ENCODE measurements at places on chromosomes 4 and X.

DNA sequence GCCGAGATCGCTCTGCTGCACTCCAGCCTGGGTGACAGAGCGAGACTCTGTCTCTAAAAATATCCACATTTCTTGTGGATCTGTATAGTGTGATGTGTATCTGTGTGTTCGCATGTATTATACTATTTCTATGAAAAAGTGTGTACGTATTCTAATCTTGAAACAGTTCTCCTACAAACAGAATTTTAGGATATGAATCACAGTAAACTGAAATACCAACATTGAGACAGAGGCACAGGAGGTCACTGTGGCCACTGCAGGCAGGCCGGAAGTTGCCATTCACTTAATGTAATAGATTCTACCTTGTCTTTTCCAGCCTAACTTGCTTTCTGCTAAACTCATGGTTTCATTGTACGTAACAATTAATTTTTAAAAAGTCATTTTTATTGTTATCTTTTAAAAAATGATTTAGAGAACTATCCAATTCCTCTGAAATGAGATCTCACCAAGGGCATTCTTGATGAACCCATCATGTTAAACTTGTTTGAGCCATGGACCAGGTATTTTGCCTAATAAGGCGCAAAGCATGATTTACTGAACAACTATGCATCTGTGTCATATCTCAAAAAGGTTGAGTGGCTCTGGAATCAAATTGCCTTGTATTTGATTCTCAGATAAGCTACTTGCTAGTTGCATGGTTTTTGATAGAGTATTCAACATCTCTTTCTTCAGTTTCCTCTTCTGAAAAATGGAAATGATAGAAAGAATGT, 154.9 kb upstream of the GYPA start:
- no peak for DNase-seq

DNA sequence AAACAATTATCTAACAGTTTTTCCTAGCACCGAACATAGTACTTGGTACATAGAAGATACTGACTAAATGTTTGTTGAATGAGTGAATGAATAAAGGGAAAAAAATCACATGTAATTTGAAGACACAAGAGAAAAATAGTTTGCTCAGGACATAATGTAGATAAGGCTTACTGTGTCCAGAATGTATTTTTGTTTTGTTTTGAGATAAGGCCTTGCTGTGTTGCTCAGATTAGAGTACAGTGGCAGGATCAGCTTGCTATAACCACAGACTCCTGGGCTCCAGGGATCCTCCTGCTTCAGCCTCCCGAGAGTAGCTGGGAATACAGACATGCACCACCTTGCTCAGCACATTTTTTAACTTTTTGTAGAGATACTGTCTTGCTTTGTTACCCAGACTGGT, 6.5 kb downstream of the FAM199X start:
- DNase-seq = no peak

- no peak for DNase-seq
These were observed 2.9 kb downstream of the KLHL15 start for GRCh38 chrX:24023972-24024669.

DNA sequence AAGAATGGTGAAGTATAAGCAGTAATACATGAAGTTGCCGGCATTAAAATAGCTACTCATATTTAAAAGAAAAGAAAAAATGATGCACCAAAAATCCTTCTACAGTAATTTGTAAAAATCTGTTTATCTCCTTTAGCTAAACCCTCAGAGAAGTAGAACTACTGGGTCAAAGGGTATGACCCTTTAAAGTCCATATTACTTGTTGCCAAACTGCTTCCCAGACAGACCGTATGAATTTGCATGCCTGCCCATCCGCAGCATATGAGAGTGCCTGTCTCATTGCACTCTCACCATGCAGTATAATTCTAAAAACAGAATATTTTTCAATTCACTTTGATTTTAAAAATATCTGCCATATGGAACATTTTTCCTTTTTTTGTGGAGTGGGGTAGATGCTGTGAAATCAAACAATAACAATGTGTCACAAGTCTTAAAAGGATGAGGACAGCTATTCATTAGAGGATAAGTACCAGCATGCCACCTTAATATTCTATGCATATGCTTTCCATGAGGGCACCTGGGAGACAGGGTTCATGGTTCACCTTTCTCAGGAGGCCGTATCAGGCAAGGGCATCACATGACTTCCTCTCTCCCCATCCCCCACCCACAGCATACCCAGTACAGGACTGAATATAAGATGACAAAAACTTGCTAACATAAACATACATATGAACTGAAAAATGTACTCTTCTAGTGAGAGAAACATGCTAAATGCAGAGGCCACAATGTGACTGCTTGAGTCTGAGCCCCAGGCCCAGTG, 17.8 kb downstream of the ZDHHC9 start:
- no peak for DNase-seq

DNA sequence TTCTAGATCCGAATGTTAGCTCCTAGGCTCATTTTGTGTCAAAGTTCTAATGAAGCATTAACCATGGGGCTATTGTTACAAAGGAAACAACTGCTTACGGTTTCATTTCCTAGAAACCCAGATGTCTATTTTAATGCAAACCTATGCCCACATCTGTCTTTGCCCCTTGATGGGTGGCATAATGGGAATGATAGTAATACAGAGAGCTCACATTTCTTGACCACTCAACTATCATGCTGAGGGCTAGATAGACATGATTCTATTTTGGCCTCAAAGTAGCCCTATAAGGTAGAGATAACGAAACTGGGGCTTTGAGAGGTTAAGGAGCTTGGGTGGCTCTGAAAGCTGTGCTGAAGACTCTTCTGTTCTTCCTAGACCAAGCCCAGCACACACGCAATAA, 1.9 kb downstream of the TLR7 start:
- DNase-seq = no peak

DNA sequence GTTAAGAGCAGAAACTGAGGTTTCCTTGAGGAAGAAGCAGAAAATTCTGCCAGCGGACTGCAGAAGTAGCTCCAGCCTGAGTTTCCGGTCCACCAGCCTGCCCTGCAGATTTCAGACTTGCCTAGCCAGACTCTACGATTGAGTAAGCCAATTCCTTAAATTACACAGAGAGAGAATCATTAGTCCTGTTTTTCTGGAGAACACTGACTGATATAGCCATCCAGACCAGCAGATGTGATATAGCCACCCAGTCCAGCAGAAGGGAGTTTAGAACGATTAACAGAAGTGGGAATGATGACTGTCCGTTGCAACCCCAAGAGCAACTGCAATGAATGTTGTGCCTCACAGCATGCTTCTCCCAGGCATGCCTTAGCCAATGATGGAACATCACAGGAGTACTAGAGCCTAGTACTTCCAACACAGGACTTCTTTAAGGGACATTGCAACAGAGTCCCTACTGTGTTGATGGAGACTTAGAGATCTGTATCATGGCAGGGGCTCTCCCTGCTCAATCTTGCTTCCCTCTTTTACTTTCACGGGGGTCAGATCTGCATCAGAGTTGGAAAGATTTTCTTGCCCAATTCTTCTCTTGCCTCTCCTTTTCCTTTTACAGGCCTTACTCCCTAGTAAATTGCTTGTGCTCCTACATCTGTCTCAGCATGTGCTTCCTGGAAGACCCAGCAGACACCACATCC, 264.6 kb upstream of the CLNK start:
- DNase-seq = no peak

DNA sequence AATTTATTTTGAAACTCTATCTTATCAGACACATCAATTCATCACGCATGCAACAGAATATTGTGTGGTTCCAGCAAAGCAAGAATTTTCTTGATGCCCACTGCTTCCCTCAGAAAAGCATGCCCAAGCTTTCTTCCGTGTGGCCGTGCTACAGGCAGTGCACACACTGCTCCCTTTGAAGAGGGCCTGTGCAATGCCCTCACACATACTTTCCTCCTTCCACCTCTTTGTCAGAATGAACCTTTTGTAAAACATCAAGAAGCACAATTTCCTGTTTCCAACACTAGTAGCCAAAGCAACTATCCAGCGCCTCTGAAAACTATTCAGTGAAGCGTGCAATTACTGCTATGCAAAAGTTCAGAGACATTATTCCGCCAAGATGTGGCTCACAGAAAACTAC, 201.7 kb downstream of the NLGN4X start:
- no peak for DNase-seq

GRCh38 chrX:16920075-16920474, 26.4 kb upstream of the REPS2 start:
- DNase-seq = no peak

GRCh38 chrX:70878902-70879301, 29.6 kb downstream of the TEX11 start:
- DNase-seq = no peak

DNA sequence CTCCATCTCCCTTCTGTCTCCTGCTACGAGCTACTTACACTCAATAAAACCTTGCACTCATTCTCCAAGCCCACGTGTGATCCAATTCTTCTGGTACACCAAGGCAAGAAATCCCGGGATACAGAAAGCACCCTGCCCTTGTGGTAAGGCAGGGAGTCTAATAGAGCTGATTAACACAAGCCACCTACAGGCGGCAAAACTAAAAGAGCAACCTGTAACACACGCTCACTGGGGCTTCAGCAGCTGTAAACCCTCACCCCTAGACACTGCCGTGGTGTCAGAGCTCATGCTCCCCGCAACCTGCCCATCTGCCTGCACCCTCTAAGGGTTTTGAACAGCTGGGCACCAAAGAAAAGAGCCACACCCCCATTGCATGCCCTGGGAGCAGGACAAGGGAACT, 755.4 kb upstream of the HTR2C start:
- DNase-seq = no peak

GRCh38 chr4:1449833-1450741, 43.8 kb upstream of the NKX1-1 start:
- DNase-seq = no peak

DNA sequence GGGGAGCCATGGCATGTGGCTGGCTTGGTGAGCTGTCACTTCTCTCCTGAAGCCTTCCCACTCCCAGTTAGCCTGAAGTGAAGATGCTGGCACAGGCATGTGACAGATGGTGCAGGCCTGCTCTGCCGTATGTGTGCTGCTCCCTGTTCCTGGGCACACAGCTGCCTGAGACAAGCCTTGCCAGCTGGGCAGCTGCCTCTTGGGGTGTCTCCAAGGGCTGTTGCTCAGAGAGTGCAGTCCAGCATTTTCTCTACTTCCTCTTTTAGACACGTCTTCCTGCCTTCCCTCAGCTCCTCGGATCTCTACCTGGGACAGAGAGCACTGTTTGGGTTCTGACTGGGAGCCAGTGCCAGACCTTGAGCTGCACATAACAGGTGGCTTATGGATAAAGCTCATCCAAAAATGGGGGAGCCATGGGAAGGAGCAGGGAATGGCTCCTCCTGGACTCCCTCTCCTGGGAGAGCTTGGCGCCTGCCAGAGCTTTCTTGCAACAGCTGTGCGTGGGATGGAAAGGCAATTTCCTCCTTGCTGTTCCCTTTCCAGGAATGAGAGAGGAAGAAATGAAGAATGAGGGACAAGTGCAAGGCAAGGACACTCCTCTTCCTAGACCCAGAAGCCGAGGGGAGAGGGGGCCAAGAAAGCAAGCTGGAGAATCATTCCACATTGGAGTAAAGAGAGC, 132.9 kb downstream of the MSL3 start:
- DNase-seq = no peak

DNA sequence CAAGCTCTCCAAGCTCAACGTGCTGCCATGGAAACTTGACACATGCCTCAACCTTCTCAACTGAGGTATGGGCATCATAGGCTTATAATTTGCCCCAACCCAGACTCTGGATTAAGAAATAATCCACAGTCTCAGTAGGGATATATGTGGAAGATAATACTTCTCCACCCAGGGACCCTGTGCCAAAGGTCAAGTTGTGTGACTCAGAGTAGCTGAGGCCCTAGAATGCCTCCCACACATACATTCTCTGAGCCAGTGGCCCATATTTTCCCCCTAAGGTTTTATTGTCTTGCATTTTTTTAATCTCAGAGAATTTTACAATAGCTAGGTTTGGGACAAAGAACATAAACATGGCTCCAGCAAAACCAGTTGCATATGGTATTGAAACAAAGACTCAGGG, 283.1 kb downstream of the IDS start:
- DNase-seq = no peak

DNA sequence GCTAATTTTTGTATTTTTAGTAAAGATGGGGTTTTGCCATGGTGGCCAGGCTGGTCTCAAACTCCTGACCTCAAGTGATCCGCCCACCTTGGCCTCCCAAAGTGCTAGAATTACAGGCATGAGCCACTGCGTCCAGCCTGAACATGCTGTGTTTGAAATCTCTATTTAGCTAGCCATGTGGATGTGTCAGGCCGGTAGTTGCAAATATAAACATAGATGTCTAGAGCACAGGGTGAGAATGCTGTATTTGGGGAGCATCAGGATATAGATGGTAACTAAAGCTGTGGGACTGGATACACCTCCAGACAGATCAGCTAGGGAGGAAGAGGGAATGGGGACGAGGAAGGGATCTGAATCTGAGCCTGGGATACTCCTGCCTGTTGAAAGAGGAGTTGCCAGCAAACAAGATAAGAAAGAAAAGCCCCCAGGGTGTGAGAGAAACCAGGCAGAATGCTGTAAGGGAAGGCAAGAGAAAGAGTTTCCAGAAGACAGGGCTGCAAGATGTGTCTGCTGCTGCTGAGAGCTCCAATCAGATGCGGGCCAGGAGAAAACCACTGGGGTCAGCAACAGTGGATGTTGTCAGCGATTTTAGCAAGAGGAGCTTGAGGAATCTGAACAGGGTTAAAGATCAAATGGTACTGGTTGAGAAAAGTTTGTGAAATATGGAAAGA, 177.4 kb downstream of the PALLD start:
- DNase-seq = no peak

GRCh38 chr4:110171971-110172370, 26.4 kb downstream of the ELOVL6 start:
- DNase-seq = no peak

- DNase-seq = no peak
These were observed 93.0 kb upstream of the PRKG2 start for GRCh38 chr4:81307991-81308390.

- DNase-seq = no peak
These were observed 41.5 kb upstream of the ANKRD50 start for GRCh38 chr4:124753941-124754581.

DNA sequence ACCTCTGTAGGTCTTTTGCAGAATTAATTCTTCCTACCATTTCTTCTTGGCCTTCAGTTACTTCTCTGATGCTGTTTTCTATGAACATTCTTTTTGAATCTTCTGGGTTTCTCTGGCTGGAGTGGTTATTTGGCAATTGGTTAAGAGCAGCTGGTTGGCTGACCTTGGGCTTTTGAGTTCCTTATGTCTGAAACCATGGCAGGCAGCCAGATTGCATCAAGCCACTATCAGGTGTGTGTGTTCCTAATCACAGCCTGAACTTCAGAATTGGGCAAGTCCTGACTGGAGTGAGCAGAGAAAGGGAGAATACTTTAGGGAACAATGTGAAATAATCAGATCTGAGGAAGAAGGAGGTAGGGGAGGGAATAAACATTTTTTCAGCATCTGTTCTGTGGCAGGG, 90.2 kb downstream of the ARHGAP10 start:
- DNase-seq = no peak
